GM23338 (cell line): ENCODE measurements at places on chromosomes 5 and 9. TPM values are rescaled to one million over a fixed set of nuclear protein-coding genes. Genes with fewer than 3 reads are reported as not detected.
A peak's percentile ranks its signal among the peaks of the same experiment; 100 is the strongest.

PCA3 gene
- 0.57 and 0.76 TPM in 2 replicates for polyA plus RNA-seq

GMCL2 gene
- not detected in 2 replicates for polyA plus RNA-seq

FOXI1 gene
- polyA plus RNA-seq, result not detected in 2 replicates

GARNL3 gene
- 5.2 and 8.7 TPM in 2 replicates for polyA plus RNA-seq

DNA sequence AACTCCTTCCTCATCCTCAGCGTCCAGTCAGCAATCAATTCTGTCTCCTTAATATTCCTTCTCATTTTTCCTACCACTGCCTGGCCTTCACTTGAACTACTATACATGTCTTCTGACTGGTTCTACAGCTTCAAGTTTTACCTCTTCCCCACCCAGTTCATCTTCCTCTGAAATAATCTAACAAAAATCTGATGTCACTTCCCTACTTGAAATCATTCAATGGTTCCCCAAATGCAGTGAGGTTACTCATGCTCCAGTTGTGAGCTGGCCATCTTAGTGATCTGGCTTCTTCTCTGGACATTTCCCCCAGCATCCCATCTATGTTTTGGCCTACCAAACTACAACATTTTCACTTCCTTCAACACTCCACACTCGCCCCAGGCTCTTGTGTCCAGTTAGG, 14.9 kb upstream of the TMEM267 start:
- no peak overlapping the region for H3K27ac ChIP-seq
- H3K4me1 ChIP-seq, result no peaks in the 10 kb centered on the region

REXO4 gene
- 31.1 and 38.1 TPM in 2 replicates for polyA plus RNA-seq

GRCh38 chr9:119963258-119963797, 594.1 kb upstream of the BRINP1 start:
- no peaks in the 10 kb centered on the region for H3K36me3 ChIP-seq
- H3K27ac ChIP-seq, result peak overlapping the region; percentile 74
- H3K4me1 ChIP-seq, result peaks cover 23% of the 10 kb centered on the region
- peak; percentile 58 for DNase-seq
- H3K4me3 ChIP-seq, result no peak overlapping the region
- H3K27me3 ChIP-seq, result no peaks in the 10 kb centered on the region

TMEM245 gene
- 14.8 and 17.3 TPM in 2 replicates for polyA plus RNA-seq

DNA sequence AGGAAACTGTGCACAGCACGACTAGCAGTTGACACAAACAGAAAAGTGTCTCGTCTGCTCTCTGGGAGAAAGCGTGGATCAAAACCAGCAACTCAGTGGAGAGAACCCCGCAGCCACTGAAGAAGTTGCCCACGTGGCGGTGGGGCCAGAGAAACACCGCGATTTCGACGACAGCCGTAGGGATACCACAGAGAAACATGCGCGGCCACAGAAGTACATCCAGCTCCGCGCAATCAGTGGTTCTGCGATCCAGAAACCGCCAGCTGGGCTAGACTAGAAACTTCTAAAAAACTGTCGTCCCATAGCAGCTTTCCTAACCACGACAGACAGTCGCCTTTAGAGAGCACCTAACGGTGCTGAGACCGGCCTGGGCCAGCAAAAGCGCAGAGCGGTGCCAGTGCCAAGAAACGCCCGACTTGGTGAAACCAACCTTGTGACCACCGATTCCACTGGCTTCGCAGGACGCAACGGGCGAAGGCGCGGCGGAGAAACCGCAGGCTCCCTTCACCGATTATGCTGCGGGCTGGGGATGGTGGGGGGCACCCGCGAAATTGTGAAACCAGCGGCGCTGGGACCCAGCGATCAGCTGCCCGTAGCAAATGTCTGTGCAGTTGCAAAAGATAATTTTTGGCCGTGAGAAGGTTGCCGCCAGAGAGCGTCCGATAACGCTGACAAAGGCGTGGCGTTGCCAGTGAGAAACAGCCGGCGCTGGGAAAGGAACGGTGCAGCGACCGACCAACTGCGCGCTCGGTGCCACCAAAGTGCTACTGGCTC, 2.7 kb upstream of the ANXA2R start:
- no peak overlapping the region for H3K27ac ChIP-seq
- H3K4me1 ChIP-seq, result peaks cover 45% of the 10 kb centered on the region
- H3K27me3 ChIP-seq, result peaks cover 96% of the 10 kb centered on the region
- DNase-seq, result peak; percentile 55

- no peaks in the 10 kb centered on the region for H3K36me3 ChIP-seq
- no peak overlapping the region for H3K27ac ChIP-seq
- no peaks in the 10 kb centered on the region for H3K27me3 ChIP-seq
- no peak for DNase-seq
These were observed 6.8 kb upstream of the SPTLC1 start for GRCh38 chr9:92122061-92122460.

DNA sequence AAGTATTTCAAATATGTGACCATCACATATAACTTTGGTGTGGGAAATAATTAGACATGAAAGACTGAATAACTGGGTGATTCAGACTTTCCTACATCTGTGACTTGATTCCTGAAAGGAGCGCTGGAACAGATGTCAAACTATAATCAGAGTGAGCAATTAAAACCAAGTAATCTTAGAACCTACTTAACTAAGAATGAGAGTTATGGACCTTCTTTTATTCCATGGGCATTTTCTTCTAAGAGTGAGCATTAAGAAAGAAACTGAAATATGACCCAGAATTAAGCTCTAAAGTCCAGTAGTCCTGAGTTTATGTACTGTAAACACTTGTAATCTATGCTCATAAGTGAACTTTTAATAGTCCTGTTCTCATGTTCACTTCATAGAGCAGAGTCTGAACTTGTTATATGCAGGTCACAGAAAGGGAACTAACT, 68.4 kb downstream of the PAM start:
- no peaks in the 10 kb centered on the region for H3K4me1 ChIP-seq
- DNase-seq, result no peak
- H3K27me3 ChIP-seq, result no peaks in the 10 kb centered on the region
